ENCODE measurements at places on chromosomes 1 and 21.

- no peak for DNase-seq
These were observed at the start of gene ARID4B for GRCh38 chr1:235327559-235328270. Gene ARID4B (minus strand): TSS chr1:235328179. CDS start chr1:235326919, 1,260 bp downstream.

GRCh38 chr1:169931795-169932231 lies 38.1 kb upstream of the SCYL3 start:
- DNase-seq: no peak

GRCh38 chr1:33322109-33322508 lies 1.2 kb upstream of the A3GALT2 start:
- no peak for DNase-seq

- no peak for DNase-seq
These were observed 9.4 kb upstream of the CTBS start for GRCh38 chr1:84583648-84584047.

- DNase-seq: no peak
These were observed 276.1 kb downstream of the RPS6KC1 start for GRCh38 chr1:213327017-213327667.

DNA sequence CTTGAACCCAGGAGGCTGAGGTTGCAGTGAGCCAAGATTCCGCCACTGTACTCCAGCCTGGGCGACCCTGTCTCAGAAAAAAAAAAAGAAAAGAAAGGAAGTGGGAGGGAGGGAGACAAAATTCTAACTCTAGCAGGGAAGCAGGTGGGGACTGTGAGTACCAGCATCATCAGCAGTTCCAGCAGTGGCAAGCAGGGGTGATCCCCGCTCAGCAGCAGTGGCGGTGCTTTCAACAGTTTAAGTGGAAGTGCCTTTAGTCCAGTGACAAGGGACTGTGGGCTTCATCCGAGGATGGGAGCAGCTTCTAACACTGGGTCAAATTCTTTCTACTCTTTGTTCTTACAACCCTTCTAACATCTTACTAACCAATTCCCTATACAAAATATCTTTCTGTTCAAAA lies 858.1 kb upstream of the ADAMTS5 start:
- DNase-seq: no peak

GRCh38 chr1:230824919-230825721 lies 43.2 kb downstream of the C1orf198 start:
- DNase-seq: no peak

DNA sequence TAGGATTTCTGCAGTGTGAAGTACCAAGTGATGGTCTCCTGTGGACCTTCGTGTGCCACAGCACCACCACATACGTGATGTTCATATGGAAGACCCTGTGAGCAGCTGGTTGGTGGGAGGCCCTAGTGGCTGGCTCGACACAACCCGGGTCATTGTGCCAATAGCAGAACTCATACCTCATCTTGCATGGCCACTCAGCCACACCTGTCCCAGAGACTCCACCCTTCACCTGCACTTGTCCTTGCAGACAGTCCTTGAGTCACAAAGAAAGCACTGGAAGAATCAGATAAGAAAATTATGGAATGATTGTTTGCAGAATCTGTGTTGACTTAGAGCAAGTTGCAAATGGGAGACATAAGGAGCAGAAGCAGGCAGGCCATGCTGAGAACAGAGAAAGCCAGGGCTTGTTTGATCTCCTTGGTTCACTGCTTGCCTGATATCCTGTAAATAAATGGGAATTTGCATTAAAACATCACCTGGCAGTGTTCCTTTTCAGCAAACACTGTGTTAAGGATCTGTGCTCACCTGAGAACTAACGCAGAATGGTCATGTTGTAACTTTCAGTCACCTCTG lies 307.7 kb downstream of the SIPA1L2 start:
- DNase-seq: no peak
